ENCODE measurements at places on chromosomes 3 and 15. TPM values are rescaled to one million over a fixed set of nuclear protein-coding genes. Genes with fewer than 3 reads are reported as not detected.

DNA sequence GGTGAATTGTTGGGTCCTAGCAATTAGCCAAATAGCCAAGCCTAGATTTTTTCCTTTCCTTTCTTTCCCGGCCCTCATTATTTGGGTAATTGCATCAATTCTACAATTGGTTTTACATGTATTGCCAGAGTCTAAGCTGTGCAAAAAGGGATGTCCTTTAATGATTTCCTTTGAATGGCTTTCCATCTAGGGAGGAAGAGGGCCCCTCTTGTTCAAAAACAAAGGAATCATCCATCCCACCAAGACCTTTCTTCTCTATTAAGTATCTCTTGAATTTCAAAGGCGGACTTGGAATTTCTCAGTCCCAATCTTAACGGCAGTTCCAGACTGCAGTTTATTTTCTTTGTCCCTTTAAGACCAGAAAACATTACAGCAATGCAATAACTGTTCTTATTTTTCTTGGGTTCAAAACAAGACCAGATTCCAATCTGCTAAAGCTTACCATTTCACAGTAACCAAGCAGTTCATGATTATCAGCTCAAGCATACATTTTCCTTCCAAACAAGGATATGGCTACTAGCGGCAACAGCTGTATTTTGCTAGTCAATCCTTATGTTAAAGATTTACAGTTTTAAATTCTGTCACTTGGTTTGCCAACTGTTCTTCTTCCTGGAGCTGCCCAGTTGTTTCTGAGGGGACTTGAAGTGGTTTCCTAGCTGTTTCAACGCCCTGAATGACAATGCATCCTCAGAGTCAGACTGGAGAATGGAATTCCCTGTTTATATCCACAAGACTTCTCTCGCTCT lies 91.4 kb upstream of the LRIG1 start:
- no peak for DNase-seq

The ARPP21 gene
- not detected for polyA plus RNA-seq

DNA sequence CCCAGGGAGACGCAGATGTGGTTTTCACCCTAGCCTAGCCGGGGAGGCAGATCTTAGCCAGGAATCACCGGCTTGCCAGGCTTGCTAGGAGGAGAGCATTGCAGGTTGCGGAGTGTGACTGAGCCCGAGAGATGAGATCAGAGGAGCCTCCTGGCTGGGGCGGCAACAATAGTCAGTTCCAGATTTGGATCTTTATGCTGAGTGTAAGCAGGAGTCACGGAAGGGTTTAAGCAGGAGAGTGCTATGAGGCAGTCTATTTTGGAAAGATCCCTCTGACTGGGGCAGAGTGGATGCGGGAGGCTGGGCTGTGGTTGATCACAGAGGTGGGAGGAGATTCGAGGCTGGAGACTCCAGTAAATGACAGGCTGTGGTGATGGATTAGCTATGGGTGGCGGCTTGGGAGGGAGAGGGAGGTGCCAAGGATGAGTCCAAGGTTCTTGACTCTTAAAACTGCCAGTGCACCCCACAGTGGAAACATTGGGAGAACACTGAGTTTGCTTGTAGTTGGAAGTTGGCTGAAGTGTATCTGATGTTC lies 10.4 kb upstream of the BAHD1 start:
- DNase-seq: no peak

DNA sequence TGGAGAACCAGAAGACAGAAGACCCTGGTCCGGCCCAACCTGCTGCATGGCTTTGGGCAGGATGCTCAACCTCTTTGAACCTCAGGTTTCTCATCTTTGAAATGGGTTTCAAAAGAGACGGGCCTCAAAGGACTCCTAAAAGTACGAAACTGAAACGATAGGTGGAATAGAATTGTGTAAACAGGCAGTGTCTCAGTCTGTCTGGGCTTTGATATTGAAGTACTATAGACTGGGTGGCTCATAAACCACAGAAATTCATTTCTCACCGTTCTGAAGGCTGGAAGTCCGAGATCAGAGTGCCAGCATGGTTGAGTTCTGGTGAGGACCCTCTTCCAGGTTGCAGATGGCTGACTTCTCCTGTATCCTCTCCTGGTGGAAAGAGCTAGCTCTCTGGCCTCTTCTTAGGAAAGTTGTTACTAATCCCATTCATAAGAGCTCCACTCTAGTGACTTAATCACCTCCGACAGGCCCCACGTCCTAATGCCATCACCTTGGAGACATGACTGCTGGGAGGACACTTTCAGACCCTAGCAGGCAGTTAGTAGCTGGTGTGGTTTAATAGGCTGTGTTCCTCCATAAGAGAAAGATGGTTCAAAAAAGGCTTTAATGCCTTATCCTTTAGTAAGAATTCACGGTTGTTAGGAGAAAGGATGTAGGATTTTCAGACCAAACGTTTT lies 35.7 kb downstream of the SSUH2 start:
- DNase-seq: no peak

- DNase-seq: no peak
Observed at GRCh38 chr15:100461049-100461448, 67.7 kb downstream of the CERS3 start.

- DNase-seq: no peak
Observed at GRCh38 chr15:71276336-71276665, 161.0 kb downstream of the THSD4 start.

DNA sequence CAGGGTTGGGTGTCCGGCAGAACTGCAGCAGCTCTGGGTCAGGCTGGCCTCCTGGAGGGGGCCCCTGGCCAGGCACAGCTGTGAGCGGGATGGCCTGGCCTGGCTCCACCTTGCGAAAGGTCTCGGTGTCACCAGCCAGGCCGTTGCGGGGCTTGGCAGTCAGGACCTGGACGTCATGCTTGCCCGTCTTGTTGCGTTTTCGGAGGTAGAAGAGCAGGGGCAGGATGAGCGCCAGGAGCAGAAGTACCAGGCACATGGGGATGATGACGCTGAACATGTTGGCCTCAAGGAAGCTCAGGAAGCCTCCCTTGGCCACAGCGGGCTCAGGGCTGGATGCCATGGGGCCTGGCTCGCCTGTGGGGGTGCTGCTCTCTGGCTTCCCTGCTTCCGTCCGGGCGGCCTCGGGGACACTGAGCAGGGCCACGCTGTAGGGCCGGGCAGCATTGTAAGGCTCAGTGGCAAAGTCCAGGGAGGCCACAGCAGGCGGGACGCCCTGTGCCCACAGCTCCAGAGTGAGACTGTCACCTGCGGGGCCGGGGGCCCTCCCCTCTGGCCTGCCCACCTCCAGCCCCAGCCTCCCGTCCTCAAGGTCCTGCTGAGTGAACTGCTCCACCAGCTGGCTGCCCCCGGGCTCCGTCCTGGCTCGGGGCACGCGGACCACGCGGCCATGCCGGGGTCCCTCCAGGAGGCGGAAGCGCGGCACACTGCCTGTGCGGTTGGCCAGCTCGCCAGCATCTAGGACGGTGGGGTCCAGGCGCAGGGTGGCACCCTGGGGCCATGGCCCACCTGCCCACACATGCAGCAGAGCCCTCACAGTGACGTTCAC lies 28.1 kb downstream of the SNX33 start:
- DNase-seq: no peak

GRCh38 chr15:67188551-67189218 lies 65.8 kb downstream of the AAGAB start:
- DNase-seq: peak; percentile 84

DNA sequence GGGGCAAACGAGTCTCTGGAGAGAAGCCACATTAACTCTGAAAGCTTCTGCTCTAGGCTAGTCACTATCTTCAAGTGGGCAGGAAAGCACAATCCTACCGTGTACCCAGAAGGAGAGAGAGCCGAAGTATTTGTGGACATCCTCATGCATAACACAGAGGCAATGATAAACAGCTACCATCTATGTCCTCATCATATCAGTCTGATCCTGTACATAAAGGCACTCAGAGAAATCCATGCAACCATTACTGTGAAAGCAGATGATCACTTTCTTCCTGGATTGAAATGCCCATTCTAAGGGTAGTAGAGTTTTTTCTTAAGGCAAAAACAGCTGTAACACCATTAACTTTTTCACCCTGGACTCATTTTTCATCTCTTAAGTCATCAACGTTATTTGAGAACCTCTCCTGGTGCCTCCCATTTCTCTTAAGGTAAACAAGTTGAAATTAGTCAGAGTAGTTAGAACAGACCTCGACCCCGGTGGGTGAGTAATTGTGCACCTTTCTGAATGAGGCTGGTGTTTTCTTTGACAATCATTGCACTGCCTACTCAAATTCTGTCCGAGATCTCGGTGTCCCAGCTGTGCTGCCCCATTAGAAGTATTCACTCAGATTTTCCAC lies 327.4 kb downstream of the SHQ1 start:
- DNase-seq: peak; percentile 58

The RYR3 gene
- not detected for polyA plus RNA-seq

GRCh38 chr3:146581951-146582467 lies 23.1 kb downstream of the PLSCR5 start:
- DNase-seq: no peak

DNA sequence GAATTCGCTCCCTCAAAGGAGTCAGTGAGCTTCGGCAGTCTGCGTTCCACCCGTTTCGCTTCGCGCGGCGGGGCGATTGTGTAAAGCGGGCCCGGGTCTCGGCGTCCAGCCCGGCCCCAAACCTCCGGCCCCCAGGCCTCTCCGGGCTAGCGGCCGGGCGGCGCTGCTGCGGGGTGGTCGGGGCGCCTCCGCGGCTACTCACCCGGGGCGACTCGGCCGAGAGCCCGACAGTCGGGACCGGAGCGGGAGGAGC lies 412 bp downstream of the CHDH start:
- DNase-seq: no peak

The PLA2G4E gene
- not detected for polyA plus RNA-seq

DNA sequence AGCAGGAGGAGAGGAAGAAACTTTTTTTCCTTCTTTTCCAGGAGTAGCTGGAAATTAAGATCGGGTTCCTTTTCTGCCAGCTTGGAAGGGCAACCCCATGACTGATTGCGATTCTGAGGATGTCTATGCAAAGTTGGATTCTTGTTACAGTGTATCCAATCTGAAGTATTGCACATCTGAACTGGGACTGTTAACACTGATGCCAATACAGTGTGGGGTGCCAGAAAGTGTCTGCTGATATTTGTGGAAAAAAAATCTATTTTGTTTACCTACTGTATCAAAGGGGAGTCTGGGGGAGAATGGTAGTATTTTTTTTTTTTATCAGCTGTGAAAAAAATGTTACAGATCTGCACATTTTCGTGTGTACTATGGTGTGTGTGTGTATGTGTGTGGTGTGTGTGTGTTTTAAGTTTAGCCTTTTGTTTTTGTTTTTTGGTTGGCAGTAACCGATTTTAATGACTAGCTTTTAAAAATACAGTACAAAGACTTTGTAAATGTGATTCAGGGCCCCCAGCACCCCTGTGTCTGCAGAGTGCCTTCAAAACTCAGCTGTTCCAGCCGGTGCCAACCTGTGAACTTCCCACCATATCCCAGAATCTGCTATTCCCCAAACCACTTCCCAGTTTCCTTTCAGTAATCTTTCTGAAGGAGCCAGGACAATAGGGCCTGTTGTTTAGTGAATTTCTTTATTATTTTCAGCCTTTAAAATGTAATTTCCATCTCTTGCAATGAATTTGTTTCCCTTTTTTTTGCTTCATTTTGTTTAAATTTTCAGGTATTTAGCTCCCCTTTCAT lies 1.9 kb downstream of the RAP2B start:
- no peak for DNase-seq

DNA sequence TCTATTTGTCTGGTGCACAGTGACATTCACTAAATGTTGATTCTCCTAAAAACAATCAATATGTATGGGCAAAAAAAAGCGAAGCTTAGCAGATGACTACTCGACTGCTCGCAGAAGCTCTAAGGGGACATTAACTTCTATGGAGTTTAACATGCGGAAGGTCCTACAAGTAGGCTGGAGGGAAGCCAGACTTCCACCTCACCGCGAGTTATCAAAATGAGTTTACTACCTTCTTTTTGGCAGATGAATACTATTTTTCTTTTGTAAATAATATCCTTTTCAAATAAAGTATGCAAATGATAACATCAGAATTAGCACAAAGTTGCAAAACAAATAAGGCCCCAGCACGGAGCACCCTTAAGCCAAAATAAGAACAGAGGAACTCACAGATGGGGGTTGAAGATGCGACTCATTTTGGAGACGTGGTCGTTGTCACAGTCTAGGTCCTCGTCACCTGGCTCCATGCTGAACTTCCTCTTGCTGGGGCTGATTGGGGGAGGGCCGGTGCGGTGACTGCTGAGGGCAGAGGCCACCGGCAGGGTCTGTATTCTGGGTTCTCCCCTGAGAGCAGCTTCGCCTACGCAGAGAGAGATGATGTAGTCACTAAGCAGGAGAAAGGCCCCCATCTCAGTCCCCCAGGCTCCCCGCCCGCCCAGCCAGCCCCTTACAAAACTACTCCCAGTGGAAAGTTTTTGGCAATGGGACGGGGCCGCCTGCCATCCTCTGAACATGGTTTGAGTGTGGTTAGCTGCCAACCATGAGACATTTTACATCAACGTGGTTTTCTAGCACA lies 42.1 kb downstream of the VGLL4 start:
- no peak for DNase-seq

DNA sequence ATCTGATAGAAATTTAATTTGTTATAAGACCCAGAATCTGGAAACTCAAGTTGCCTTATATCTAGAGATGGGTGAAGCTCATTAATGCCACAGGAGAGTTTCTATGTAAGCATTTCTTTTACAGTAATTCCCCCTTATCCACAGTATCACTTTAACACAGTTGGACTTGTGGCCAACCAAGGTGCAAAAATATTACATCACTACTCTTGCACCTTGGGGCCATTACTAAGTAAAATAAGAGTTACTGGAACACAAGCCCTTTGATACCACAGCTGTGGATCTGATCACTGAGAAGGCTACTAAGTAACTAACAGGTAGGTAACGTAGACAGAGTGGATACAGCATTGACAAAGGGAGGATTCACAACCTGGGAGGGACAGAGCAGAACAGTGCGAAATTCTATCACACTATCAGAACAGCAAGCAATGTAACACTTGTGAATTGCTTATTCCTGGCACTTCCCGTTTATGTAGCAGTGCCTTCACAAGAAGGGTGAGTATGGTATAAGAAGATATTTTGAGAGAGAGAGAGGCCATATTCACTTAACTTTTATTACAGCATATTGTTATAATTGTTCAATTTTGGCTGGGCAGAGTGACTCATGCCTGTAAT lies 33.9 kb upstream of the TOPBP1 start:
- no peak for DNase-seq

DNA sequence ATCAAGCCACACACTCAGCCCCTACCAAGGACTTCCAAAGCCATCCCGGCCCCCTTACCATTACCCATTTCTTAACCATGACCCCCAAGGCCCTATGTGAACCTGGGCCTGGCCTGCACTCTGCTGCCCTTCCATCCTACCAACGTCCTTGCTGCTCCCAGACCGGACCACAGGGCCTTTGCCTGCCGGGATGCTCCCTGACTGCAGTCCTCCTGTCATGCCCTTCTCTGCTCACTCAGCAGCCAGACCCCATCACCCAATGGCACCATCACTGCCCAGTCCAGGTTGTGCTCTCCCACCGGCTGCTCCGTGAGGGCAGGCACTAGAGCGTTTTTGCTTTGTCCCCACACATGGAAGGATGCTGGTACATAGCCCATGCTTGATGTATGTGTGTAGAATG lies 73.7 kb downstream of the OCA2 start:
- no peak for DNase-seq

DNA sequence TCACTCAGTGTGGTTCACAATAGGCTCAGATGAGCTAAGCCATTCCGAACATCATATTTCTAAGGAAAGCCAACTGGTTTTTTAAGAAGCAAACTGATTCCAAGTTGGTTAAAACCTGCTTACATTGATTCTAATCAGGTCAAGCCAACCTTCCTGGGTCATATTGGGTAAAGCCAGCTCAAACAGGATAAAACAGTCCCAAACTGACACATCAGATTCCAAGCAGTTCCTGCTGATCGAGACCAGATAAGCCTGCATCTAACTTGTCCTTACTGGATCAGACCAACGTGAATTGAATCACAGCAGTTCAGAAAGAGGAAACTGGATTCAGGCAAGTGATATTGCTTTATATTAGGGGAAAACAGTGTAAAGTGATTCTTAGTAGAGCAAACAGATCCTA lies 18.6 kb upstream of the THSD4 start:
- no peak for DNase-seq
